ENCODE measurements at places on chromosomes 7 and 10.

DNA sequence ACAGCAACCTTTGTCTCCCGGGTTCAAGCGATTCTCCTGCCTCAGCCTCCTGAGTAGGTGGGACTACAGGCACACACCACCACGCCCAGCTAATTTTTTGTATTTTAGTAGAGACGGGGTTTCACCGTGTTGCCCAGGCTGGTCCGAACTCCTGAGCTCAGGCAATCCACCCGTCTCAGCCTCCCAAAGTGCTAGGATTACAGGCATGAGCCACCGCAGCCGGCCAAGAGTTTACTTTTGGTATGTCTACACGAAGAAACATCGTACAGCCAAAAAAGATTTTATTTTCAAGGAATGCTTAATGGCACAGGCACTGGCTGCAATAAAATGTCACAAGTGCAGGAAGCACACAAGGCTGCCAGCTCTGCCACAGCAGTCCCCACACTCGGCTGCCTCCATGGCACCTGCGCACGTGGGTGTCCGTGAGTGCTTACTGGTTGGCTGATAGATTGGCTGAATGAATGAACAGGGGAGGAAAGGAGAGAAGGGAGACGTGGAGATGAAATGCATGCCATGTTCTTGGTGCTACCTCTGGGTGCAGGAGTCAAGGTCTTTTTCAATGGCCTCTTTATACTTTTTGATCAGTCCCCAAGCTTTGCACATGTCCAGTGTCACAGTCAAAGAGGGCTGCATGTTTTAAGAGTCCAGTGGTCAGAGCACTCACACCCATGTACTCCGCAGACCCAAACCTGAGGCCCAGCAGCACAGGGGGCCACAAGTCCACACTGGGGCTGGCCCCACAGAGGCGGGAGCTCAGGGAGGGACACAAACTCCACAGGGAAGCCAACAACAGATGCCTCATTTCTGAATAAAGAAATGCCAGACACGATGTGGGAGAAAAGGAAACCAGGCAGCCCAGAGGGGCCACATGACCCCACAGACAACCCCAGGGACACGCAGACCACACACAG is 198.2 kb downstream of the MAD1L1 start:
- no peak for DNase-seq

DNA sequence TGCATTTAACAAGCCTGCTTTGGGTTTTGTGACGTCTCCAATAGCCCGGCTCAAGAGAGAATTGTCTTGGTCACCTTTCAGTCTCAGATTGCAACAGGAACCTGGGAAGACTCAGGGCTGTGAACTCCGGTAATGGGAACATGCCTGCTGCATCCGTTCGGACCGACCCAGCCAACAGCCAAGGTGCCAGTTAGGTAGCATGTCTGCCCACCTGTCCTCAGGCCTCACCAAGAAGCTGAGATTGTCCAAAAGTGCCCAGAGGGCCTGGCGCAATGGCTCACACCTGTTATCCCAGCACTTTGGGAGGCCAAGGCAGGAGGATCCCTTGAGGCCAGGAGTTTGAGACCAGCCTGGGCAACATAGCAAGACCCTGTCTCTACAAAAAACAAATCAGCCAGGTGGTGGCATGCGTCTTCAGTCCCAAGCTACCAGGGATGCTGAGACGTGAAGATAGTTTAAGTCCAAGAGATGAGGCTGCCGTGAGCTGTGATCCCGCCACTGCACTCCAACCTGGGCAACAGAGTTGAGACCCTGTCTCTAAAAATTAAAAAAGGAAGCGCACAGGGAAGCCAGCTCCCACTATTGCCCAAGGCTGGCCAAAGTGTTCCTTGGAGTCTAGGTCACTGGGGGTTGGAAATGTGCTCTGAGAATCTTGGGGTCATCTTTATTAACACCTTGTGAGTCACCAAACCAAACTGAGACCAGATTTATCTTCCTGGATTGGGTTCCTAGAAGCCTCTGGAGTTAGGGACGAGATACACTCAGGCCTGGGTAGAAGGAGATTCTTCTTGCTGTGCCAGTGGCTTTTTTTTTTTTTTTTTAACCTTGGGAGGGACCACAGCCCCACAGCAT is 26.9 kb downstream of the BAG3 start:
- no peak for DNase-seq

DNA sequence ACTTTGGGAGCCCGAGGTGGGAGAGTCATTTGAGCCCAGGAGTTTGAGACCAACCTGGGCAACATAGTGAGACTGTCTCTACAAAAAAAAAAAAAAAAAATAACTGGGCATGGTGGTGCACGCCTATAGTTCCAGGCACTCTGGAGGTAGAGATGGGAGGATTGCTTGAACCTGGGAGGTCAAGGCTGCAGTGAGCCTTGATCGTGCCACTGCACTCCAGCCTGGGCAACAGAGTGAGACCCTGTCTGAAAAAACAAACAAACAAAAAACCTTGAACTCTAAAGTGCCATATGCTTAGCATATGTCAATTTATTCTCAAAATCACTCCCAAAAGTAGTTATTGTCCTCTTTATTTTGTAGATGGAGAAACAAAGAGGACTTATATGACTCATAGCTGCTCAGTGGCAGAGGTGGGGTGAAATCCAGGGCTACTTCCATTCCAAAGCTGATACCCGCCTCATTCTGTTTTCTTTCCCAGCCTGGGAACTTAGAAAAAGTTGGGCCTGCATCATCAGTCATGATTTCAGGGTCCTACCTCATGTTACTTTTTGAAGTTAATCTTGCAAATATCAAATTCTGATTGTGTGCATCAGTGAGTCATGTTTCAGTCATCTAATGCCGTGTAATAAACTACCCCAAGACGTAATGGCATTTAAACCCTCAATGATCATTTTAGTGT is 13.3 kb downstream of the DHTKD1 start:
- DNase-seq: no peak

DNA sequence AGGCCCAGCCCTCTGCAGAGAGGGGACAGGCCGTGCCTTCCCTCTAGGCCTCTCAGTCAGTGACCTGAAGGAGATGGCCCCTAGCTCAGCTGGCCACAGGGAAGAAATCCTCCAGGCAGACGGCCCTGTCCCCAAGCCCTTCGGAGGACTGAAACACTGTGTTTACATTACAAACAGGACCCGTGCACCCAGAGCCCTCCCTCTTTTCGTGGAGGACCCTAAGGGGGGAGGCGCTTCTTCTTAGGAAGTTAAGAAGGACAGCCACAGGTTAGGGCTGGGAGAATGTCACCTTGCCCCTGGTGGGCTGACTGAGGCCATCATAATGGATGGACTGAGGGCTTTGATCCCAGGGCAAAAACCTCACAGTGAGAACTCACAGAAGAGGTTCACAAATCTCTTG is 154.9 kb downstream of the SLIT1 start:
- no peak for DNase-seq

GRCh38 chr7:135375908-135376699 is 133.8 kb downstream of the CNOT4 start:
- DNase-seq: no peak

DNA sequence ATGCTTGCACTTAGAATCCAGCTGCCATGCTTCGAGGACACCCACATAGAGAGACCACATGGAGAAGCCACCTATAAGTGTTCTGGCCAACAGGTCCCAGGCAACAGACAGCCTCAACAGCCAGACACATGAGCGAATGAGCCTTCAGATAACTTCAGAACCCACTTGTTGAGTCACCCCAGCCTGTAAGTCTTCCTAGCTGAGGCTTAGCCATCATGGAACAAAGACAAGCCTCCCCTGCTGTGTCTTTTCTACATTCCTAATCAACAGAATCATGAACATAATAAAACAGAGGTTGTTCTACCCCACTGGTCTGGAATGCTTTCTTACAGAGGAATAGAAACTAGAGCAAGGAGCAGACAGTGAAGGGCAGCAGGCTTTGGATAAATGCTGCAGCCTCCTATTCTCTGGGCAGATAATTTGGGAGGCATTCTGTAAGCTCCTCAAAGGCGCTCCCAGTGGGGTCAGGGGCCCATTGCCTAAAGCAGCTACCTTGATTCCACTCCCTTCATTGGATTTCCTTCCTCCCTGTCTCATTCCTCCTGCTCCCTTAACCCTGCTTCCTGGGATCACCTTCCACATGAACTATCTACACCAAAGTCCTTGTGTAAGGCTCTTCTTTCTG is 4.6 kb downstream of the TLL2 start:
- no peak for DNase-seq

DNA sequence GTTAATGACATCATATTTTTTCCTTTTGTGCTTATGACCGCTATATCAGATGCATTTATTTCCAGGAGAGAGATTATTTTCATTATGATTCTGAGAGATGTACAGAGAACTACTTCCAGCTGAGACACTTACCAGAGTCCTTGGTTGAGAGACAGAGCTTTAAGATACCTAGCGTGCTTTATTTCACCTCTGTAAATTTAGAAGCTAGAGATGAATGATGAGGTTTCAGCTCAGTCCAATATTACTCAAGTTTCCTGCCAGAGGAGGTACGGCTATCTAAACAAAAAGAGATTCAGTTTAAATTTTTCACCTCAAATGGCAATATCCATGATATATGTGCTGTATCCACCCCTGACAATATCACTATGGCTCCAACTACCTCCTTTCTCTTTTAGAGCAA is 182.6 kb upstream of the FAM3C start:
- no peak for DNase-seq

- no peak for DNase-seq
Observed at GRCh38 chr7:140212100-140212881, 35.5 kb upstream of the KDM7A start.

DNA sequence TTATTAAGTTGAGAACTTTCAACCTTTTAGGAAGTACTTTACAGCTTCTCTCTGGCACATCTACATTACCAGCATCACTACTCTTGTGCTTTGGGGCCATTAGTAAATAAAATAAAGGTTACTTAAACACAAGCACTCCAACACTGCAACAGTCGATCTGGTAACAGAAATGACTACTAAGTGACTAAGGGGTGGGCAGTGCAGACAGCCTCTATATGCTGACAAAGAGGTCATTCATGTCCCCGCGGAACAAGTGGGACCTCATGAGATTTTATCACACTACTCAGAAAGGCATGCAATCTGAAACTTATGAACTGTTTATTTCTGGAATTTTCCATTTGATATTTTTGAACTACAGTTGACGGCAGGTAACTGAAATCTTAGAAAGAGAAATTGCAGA is 111.3 kb upstream of the DNAJB12 start:
- DNase-seq: no peak

- peak; percentile 68 for DNase-seq
Observed at GRCh38 chr10:59808896-59809643, 55.8 kb upstream of the MRLN start.

- DNase-seq: no peak
Observed at GRCh38 chr10:97854743-97855142, 5.1 kb downstream of the GOLGA7B start.

GRCh38 chr10:110226926-110227641 is 19.7 kb downstream of the MXI1 start:
- peak; percentile 77 for DNase-seq

DNA sequence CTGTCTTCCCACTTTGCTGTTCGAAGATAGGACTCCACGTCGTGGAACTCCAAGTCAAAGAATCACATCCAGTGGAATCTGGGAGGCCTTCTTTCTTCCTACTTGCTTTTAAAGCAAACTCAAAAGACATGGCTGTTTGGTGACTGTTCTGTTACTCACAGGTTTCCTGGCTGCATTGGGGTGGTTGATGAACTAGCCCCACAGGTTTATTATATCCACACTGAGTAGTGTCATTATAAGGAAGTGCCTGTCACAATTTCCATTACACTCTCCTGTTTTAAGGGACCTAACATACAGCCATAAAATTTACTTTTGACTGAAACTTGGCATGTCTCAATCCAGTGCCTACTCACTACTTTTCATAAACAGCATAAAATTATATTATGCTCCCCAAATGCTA is 287.3 kb upstream of the SP4 start:
- DNase-seq: no peak

DNA sequence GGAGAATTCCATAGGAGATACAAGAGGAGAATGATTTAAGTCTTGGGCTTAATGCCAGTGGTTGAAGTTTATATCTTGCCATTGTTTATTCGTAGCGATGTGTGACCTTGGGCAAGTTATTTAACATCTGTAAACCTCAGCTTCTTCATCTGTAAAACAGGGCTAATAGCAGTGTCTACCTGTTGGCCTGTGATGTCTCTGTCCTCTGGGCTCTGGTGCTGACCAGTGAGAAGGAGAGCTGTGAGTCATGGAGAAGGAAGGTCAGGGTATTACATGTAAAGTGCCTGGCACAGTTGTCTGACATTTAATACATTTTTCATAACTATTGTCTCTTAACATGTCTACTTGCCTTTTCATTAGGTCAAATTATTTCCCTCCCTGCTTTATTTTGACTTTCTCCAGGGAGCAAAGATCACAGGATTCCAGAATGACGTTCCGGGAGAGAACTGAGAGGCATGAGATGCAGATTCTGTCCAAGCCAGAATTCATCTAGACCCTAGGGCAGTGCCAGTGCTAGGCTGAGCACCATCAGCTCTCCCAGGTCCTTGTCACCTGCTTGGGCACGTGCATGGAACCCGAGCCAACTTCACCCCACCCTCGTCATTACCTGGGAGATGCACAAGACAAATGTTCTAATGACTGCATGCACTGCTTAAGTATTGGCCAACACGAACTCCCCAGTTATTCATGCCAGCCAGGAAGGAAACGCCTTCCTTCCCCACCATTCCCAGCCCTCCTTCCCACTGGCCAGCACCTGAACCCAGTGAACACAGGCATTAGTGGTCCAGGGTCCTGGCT is 187.9 kb downstream of the DPY19L1 start:
- no peak for DNase-seq

GRCh38 chr7:16754856-16755317 is 1.3 kb downstream of the TSPAN13 start:
- no peak for DNase-seq

DNA sequence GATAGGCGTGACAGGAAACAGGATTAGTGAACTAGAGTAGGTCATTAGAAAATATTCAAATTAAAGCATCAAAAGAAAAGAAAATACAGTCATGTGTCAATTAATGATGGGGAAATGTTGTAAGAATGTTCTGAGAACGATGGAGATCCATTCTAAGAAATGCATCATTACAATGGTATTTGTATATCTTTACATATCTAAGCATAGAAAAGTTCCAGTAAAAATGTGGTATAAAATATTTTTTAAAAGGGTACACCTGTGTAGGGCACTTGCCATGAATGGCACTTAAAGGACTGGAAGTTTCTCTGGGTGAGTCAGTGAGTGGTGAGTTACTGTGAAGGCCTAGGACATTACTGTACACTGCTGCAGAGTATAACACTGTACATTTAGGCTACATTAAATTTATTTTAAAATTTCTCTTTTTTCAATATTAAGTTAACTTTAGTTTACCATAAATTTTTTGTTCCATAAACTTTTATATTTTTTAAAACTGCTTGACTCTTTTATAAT is 282.5 kb downstream of the BMPER start:
- no peak for DNase-seq

DNA sequence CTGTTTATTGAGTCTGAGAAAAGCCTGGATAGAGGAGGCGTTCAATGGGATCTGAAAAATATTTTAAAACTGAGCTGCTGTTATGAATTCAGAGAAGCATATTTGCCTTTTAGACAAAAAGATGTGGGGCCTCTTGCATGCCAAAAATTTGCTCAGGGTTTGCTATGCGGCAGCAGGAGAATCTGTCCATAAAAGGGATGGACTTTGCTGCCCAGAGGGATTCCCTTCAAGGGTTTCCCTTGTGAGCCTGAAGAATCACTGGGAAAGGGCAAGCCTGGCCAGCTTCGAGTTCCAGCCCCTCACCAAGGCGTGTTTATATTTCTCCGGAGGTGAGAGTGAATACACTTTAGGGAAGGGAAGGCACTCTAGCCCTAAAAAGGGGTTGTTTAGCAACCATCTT is 55.5 kb upstream of the CALD1 start:
- peak; percentile 34 for DNase-seq

GRCh38 chr7:23067271-23067670 is 38.3 kb upstream of the KLHL7 start:
- DNase-seq: no peak
